ENCODE measurements at places on chromosomes 3 and 15.

DNA sequence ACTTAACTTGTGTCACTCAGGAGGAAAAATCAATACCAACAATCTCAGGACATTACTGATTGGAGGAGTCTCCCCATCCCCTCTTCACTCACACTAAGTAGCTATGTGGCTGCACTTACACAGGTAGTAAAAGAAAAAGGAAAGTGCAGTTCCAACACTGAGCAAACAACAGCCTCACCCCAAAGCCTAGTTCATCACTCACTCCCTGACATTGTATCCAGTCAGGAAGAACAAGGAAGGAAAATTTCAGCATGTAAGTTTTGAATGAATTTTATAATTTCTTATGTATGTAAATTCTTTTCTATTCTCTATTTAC lies 273.4 kb downstream of the IGSF11 start:
- no peak for DNase-seq

DNA sequence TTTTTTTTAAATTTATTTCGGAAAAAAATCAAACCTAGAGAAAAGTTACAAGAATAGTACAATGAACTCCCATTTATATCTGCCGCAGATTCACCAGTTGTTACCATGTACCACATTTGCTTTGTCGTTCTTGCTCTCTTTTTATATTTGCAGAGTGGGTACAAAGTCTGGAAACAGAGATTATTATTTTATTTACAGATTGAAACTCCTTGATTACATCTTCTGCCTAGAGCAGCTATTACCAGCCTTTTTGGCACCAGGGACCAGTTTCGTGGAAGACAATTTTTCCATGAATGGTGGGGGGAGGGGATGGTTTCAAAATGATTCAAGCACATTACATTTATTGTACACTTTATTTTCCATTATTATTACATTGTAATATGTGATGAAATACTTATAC lies 8.3 kb downstream of the MEF2A start:
- no peak for DNase-seq

DNA sequence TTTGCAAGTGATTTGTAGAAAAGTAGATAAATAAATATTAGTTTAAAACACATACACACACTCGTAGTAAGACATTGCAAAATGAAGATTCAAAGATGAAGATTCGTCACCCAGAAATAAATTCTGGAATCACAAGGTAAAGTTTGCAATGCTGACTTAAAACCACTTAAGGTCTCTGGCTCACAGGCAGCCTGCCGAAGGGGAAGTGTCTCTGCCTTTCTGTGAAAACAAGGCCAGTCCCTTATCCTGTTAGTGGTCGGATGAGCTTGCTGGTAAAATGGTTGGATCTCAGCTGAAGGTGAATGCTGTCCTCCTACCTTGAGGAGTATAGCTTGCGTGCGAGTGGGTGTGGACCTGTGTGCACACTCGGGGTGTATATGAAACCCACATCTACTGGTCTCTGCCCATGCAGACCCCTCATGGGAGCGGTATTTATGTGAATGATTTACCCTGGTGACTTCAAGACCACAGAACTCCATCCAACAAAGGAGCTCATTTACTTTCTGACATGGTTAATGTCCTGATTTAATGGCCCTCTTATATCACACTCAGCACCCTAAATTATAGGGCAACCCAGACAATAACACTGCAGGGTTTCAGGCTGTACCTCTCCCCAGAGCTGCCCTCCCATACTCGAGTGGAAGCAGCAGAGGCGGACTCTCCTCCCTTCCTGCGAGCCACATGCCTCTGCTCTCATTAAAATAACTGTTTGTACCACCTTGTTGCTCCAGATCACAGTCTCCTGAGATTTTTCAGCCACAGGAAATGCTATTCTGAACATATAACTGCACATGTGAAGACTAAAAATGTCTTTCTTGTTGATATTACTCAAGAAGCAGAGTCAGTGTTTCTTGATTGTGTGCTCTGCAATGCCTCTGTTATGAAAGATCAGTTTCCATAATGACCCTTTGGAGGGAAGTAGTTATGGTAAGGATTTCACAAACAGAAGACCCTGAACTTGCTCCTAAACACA lies 45.9 kb upstream of the ALDH1A3 start:
- DNase-seq, result no peak

DNA sequence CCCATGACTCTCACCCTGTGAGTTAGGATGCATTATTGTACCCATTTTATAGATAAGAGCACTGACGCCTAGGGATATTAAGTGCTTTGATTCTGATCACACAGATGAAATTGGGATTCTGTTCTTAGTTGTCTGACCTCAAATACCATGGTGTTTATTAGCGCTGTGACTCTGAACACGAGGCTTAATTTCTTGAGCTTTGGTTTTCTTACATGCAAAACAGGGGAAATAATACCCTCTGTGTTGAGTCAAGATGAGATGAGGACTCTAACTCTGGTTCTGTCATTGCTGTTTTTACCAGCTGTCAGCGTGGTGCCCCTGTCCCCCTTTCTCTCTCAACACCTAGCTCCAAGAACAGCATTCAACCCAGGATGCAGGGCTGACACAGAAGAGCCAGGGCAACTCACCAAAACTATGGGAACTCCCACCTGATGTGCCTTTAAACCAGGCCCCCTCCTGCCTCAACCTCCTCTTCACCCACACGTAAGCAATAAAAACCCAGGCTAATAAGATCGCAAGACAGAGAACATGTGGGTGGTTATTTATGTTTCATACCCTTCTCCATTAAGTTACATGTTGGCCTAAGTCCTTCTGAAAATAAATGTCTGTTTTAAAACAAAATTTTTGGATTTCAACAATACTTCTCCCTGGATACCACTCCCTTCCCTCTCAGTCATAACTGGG lies 100.1 kb upstream of the SPATA12 start:
- DNase-seq, result no peak

DNA sequence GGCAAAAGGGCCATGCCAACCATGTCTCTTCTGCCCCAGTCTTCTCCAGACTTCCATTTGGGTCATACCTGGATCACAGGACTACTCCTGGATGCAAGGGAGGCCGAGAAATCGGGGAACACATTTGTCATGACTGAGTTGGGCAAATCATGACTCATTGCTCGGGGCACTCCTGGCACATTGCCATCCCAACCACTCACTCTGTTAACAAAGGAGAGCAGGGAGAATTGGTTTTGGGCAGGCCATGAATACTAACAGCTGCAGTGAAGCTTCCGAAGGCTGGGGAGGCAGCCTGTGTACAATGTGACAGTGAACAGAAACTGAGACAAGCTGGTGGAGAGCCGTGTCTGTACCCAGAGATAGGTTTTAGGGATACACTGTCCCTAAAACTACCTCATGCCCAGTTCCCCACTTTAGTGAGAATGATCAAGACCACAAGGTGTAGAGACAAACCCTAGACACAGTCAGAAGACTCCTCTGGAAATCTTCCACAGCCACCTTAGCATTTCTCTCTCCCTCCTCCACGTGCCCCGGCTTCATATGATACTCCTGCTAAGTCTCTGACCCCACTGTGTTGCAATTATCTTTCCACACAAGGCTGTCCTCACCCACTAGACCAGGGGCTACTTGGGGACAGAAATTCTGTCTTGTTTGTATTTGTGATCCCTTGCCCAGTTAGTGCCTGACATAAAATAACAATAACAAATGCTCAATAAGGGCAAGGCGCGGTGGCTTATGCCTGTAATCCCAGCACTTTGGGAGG lies 10.5 kb upstream of the BUB1B start:
- DNase-seq, result no peak

DNA sequence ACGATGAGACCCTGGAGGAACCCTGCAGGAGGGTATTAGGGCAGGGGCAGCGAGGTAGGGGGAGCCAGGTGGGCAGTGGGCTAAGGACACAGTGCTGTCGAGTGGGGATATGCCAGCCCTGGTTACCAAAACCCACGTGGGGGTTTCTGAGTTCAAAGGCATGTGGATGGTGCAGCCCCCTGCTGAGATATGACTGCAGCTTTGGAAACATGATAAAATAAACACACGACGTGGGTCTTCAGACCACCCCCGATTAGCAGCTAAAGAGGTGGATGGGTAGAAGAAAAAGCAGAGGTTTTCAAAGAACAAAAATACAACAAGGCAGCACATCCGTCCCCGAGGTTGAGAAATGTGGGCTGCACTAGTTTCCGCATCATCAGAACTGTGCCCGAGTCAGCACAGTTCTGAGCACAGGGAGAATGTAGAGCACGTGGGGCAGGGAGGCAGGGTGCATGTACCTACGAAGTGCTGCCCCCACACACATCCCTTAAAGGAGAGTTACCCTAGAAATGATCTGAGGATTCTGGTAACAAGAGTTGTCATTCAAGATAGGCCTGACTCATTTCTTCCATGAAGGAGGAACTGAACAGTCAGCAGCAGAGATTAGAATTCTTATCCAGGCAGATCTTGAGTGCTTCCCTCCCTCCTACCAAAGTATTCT lies 121.3 kb downstream of the RPLP1 start:
- DNase-seq, result peak; percentile 63

GRCh38 chr3:159987291-159987711 lies 1.3 kb upstream of the IL12A start:
- DNase-seq, result peak; percentile 26

DNA sequence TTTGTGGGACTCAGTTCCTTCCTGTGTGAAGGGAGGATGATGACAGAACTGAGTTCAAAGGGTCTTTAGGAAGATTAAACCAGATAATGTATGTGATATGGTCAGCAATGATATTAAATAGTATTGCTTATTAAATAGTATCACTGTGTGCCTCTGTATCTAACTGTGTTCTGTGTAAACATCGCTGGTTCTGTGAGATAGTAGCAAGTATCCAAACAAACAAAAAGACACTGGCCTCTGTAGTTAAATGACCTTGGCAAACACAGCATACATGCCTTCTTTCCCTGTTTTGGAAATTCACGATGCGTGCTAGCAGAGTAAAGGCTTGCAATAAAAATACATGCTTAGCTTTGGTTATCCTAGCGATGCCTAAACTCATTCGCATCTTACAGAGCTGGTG lies 76.1 kb downstream of the MESD start:
- no peak for DNase-seq
